ENCODE measurements at places on chromosomes 4 and X. TPM values are rescaled to one million over a fixed set of nuclear protein-coding genes. Genes with fewer than 3 reads are reported as not detected.

DNA sequence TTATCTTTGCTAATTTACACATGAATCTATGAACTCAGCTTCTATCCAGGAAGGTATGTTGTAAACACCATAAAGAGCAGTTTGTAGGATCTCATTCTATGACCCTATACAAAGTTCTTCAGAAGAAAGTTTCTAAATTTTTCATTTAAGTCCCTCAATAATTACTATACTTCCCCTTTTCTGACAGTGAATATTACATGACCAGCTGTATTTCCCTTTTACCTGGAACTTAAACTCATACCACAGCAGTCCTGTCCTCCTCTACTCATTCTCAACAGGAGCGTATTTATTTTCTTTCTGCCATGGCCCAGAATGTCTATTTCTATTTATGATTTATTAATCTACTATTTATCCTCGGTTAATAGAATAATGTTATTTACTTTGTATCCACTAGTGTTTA is 15.8 kb downstream of the RASGEF1B start:
- no peaks in the 10 kb centered on the region for H3K27me3 ChIP-seq
- no peak for DNase-seq
- no peak overlapping the region for H3K27ac ChIP-seq
- no peaks in the 10 kb centered on the region for H3K4me1 ChIP-seq

- H3K4me3 ChIP-seq, result no peak overlapping the region
- no peak overlapping the region for H3K27ac ChIP-seq
- H3K36me3 ChIP-seq, result no peaks in the 10 kb centered on the region
- no peaks in the 10 kb centered on the region for H3K27me3 ChIP-seq
- H3K4me1 ChIP-seq, result no peaks in the 10 kb centered on the region
Observed at GRCh38 chr4:108867476-108867875, 104.6 kb upstream of the ETNPPL start.

DNA sequence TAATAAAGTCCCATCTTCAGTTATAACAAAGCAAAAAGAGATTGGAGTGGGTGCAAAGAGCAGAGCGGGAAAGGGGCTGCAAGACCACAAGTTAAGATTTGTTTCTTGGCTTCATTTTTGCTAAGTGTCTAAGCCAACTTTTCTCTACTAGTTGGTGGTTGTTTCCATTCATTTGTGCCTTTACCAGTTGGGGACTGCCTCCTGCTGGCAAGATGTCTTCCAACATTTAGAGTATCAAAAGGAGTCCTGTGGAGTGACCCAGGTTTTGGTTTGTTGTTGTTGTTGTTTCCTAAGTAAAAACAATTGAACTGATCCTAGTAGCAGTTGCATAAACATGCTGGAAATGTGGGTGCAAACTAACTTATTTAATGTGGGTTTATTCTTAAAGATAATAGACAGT is 121.1 kb downstream of the SPATA18 start:
- H3K27ac ChIP-seq, result no peak overlapping the region
- H3K27me3 ChIP-seq, result no peaks in the 10 kb centered on the region
- H3K4me1 ChIP-seq, result no peaks in the 10 kb centered on the region
- H3K36me3 ChIP-seq, result no peaks in the 10 kb centered on the region
- DNase-seq, result no peak

DNA sequence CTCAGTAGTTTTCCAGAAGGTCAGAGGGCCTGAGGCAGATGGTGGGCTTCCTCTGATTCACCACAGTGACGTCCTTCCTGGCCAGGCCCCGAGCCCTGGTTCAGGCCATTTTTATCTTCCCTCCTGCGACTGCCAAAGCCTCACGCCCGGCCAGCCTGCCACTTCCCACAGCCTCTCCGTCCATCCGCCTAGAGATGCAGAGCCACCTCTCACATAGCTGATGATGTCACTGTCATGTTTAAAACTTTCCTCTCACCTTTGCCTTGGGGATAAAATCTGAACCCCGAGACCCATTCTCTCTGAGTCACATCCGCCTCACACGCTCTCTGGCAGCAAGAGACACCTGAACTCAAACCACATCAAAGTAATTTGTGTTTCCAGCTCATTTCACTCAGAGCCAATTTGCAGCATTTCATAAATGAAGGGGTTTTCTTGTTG is 175.3 kb downstream of the QDPR start:
- peak overlapping the region; percentile 31 for H3K27ac ChIP-seq
- no peak overlapping the region for H3K4me3 ChIP-seq
- peak; percentile 81 for DNase-seq
- no peaks in the 10 kb centered on the region for H3K27me3 ChIP-seq
- peaks cover 23% of the 10 kb centered on the region for H3K4me1 ChIP-seq

DNA sequence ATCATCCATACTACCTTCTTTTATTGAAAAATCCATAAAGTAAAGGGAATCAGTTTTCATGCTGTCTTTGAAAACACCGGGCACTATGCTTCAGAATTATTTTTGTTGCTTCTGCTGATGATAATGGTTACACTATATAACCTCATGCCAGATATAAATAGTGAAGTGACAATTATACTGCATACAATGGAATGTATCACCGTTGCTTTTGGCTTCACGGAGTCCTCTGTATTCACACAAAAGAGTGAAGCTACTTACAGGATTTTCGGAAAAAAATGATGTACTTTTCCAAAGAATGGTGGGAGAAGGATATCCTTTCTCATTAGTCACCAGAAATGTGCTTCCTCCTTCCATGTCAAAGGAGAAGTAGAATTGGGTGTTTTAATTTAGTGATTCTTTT is 159.1 kb upstream of the PITX2 start:
- H3K4me1 ChIP-seq, result no peaks in the 10 kb centered on the region
- no peak overlapping the region for H3K4me3 ChIP-seq
- H3K27ac ChIP-seq, result no peak overlapping the region
- H3K36me3 ChIP-seq, result no peaks in the 10 kb centered on the region
- H3K27me3 ChIP-seq, result no peaks in the 10 kb centered on the region

DNA sequence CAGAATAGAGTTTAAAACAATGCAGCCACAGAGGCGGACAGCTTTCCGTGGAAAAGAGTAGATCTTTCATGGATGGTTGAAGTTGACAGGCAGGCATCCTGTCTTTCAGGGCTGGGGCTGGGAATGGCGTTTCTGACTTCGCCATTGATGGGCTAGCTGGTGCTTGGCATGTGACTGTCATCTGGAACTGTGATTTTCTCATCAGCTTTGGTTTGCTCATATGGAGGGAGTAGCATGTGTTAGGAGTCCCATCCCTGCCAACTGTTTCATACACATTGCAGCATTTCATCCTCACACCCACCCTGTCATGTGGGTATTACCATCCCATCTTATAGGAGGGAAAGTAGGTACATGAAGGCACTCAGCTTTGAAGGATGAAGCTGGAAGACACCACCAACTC is 49.2 kb upstream of the STX18 start:
- no peak overlapping the region for H3K4me3 ChIP-seq
- H3K36me3 ChIP-seq, result no peaks in the 10 kb centered on the region
- H3K27ac ChIP-seq, result no peak overlapping the region
- no peaks in the 10 kb centered on the region for H3K4me1 ChIP-seq
- DNase-seq, result no peak

DNA sequence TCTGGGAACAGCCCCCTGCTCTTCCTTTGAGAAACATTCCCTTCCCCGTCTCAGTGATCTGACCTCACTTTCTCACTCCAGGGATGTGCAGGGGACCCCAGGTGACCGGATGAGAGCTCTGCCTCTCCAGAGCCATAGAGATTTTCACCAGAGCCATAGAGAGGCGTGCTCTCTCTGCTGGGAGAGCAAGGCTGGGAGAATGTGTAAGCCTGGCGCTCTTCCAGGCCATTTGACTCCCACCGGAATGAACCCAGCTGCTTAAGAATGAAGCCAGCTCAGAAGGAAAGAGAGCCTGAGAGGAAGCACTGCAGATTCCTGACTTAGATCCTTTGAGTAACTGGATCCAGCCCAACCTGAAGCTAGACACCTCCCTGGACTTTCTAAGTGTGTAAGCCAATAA is 106.4 kb downstream of the DHX15 start:
- no peak for DNase-seq
- H3K36me3 ChIP-seq, result no peaks in the 10 kb centered on the region
- no peak overlapping the region for H3K4me3 ChIP-seq
- peaks cover 5% of the 10 kb centered on the region for H3K4me1 ChIP-seq
- no peak overlapping the region for H3K27ac ChIP-seq
- H3K27me3 ChIP-seq, result no peaks in the 10 kb centered on the region

DNA sequence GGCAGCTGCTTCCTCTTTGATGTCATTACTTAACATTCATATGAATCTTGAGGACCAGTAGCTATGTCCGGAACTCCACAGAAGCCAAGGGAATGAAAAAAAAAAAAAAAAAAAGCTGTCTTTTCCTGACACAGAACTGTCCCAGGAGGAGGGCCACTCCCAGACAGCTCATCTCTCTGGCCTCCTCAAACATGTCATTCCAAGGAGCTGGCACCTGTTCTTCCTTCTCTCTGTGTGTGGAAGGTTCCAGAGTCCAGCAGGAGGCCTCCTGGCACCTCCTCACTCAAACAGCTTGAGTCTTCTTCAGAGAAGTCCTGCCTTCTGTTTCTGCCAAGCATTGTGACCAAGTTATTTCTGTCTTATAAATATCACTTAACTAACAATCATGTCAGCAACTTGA is 458.5 kb downstream of the AFF2 start:
- H3K27me3 ChIP-seq, result no peaks in the 10 kb centered on the region
- no peak overlapping the region for H3K27ac ChIP-seq
- H3K4me1 ChIP-seq, result no peaks in the 10 kb centered on the region
- H3K36me3 ChIP-seq, result no peaks in the 10 kb centered on the region
- H3K4me3 ChIP-seq, result no peak overlapping the region

DNA sequence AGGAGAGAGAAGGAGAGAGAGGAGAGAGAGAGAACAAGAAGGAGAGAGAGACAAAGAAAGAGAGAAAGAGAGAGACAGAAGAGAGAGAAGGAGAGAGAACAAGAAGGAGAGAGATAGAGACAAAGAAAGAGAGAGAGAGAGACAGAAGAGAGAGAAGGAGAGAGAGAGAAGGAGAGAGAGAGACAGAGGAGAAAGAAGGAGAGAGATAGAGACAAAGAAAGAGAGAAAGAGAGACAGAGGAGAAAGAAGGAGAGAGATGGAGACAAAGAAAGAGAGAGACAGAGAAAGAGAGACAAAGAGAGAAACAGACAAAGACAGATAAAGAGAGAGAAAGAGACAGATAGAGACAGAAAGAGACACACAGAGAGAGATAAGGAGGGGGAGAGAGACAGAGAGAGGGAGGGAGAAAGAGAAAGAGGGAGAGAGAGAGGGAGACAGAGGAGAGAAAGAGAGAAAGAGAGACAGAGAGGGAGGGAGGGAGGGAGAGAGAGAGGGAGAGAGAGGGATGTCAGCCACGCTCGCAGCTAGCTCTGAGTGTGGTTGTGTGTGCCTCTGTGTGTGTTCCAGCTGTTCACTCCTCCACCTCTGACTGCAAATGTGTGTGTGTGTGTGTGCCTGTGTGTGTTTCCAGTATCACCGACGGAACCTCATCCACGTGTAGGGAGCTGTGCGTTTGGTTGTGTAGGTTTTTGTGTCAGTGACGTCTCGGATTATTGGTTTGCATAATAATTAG is 105.8 kb downstream of the CRLF2 start:
- no peaks in the 10 kb centered on the region for H3K36me3 ChIP-seq
- H3K27me3 ChIP-seq, result no peaks in the 10 kb centered on the region
- no peak overlapping the region for H3K27ac ChIP-seq
- H3K4me1 ChIP-seq, result no peaks in the 10 kb centered on the region
- no peak for DNase-seq

DNA sequence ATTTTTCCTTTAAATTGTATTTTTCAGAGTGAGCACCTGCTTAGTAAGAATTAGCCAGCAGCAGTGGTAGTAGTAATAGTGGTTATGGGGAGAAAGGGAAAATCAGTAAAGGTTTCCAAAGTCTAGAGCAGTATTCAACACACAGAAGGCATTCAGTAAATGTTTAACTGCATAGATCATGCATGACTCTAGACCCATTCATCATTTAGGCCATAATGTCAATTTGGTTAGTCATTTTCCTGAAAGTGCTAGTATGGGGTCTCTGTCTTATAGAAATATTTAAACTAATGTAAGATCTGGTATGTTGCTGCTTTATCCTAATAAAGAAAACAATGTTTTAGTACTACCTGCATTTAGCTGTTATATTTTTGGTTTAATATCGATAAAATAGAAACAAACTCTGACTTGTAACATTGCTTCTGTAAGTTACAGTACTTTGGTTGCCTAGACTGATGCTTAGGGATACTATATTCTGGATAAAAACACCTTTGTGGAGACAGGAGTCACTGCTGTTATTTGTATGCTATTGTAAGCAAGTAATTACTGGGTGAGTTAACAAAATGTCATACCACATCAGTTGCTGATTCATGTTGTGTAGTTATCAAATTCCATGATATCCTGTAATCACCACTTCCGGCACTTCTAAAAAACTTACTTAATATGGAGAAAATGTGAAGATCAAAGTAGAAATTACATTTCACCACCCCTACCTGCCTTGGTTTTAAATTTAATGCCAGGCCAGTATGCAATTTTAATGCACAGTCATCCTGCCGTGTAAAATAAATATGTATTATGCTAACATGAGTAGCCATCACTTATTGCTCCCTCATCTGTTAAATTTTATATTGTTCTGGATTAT is 115.8 kb upstream of the BMPR1B start:
- no peaks in the 10 kb centered on the region for H3K4me1 ChIP-seq
- no peak for DNase-seq
- no peaks in the 10 kb centered on the region for H3K27me3 ChIP-seq
- no peak overlapping the region for H3K27ac ChIP-seq
- no peak overlapping the region for H3K4me3 ChIP-seq

- H3K4me1 ChIP-seq, result no peaks in the 10 kb centered on the region
- DNase-seq, result no peak
- H3K36me3 ChIP-seq, result no peaks in the 10 kb centered on the region
- no peak overlapping the region for H3K27ac ChIP-seq
Observed at GRCh38 chr4:24975510-24975909, 55.2 kb downstream of the LGI2 start.

DNA sequence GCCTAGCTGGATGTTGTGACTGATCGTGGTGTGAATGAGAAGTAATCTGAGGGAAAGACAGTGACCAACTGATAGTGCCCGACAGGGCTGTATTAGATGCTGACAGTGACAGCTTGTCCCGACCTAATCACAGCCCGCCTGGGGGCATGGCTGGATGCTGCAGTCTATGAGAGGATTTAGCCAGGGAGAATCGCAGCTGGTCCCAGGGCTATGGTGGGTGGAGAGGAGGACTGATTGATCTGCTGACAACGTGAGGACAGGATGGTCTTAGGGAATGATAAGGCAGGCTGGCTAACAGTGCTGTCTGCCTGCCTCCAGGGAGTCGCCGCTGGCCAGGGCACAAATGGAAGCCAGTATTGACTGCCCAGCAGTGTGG is 621 bp upstream of the SUV39H1 start:
- H3K27me3 ChIP-seq, result no peaks in the 10 kb centered on the region
- H3K36me3 ChIP-seq, result peaks cover 14% of the 10 kb centered on the region
- H3K4me3 ChIP-seq, result peak overlapping the region; percentile 74
- peak overlapping the region; percentile 78 for H3K27ac ChIP-seq
- peaks cover 18% of the 10 kb centered on the region for H3K4me1 ChIP-seq

GRCh38 chr4:2789793-2790582 is 2.9 kb upstream of the SH3BP2 start:
- H3K4me3 ChIP-seq, result no peak overlapping the region
- H3K27me3 ChIP-seq, result no peaks in the 10 kb centered on the region
- H3K27ac ChIP-seq, result no peak overlapping the region
- peaks cover 51% of the 10 kb centered on the region for H3K4me1 ChIP-seq

The C4orf50 gene
- 0.26 TPM for total RNA-seq

The FAM114A1 gene
- total RNA-seq, result 0.09 TPM

The WAS gene
- 110 TPM for total RNA-seq

The IL21 gene
- 0.28 TPM for total RNA-seq

The PDLIM3 gene
- not detected for total RNA-seq

The CSAG1 gene
- total RNA-seq, result not detected

The FAT1 gene
- total RNA-seq, result not detected

The DKK2 gene
- not detected for total RNA-seq

Data from CD4-positive, alpha-beta memory T cell (primary cell).